ENCODE measurements at places on chromosomes 11 and 22. TPM values are rescaled to one million over a fixed set of nuclear protein-coding genes. Genes with fewer than 3 reads are reported as not detected.

B3GAT1 gene
- under 0.01 TPM for total RNA-seq

GRCh38 chr11:101030015-101030414 lies 99.6 kb downstream of the PGR start:
- DNase-seq, result no peak

FOSL1 gene
- total RNA-seq, result 324 TPM

DNA sequence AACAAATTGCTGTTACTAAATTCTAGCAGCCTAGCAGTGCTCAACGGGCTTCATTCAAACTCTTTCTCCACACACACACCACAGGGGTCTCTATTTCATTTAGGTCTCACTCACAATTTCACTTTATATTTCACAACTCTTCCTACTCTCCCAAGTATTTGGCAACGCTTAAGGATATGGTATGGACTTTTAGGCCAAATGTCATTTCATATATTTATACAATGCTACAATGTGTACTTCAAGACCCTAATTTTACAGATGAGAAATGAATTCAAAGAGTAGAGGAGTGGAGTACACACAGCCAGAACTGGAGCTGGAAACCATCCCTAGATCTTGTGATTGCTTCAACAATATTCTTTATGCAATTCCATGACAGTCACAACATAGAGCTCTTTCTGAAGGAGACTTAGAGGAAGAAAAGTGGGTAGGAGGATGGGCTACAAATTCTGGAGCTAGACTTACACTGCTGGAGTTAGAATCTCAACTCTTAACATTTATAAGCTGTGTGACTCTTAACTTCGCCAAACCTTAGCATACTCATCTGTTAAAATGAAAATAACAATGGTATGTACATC lies 2.5 kb upstream of the MS4A13 start:
- no peak for DNase-seq

GRCh38 chr11:107679255-107680024 lies 32.4 kb downstream of the SLN start:
- DNase-seq, result no peak

DNA sequence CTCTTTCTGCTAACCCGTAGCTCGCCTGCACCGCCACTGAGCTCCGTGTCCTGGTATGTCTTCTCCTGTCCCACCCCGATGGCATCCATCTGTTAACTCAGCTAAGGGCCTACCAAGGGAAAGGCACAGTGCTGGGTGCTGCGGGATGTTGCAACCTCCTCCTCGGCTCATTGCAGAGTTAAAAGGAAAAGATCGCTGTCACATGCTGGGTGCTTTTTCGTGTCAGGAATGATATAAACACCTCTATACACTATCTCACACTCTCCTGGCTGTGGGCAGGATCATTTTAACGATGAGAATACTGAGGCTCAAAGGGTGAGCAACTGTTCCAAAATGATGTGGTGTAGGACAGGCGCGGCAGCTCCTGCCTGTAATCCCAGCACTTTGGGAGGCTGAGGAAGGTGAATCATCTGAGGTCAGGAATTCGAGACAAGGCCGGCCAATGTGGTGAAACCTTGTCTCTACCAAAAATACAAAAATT lies 10.1 kb downstream of the TXN2 start:
- peak; percentile 76 for DNase-seq

CCDC15 gene
- total RNA-seq, result 2.3 TPM

- DNase-seq, result no peak
Observed at GRCh38 chr22:46672731-46673130, 52.5 kb downstream of the GRAMD4 start.

DNA sequence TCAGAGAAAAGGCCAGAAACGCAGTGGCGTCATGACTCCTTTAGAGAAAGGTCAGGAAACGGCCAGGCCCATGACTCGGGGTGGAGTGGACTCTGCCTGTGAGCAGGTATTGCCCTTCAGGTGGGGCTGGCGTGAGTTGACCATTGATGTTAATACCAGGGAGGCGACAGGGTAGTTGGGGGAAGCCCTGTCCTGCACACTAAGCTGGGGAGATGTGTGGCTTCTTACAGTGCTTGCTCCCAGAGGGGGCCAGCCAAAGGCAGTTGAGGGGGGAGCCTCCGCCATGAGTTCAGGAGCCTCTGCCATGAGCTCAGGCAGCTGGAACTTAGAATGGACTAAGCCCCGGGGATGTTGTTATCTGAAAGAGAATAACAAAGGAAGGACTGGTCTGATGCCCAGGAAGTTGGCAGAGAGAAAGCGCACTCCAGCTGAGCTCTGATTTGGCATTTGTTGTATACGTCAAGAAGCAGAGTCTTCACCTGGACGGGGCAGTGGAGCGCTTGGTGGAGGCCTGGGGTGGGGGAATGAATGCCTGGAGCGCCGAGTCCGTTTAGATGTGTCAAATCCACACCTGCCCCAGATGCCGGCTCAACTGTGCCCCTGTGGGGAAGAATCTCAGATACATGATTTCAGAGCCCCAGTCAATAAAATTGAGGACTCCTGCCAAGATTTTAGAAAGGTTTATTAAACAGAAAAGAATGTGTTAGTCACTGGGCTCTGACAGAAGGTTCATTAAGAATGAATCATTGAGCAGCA lies 222.5 kb downstream of the TBC1D22A start:
- peak; percentile 69 for DNase-seq
